ENCODE measurements at places on chromosomes 5 and 9.

GRCh38 chr5:96207420-96207819 lies 225.6 kb downstream of the PCSK1 start:
- no peak for DNase-seq

- DNase-seq = no peak
Observed at GRCh38 chr9:134644725-134645606, 3.4 kb downstream of the COL5A1 start.

DNA sequence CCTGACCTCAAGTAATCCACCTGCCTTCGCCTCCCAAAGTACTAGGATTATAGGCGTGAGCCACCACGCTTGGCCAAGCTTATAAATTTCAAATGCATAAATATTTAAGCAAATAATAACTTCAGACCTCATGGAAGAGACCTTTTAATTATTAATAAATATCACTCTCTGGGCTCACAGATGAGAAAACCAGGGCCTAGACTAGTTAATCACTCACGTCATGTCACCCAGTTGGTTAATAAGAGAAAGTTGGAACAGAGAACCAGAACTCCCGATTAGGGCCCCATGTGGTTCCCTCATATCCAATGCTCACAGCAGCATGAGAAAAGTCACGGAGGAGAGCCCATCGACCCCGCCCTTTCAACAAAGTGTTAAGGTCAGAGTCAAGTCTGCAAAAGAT lies 79.3 kb downstream of the EPB41L4A start:
- DNase-seq = no peak

DNA sequence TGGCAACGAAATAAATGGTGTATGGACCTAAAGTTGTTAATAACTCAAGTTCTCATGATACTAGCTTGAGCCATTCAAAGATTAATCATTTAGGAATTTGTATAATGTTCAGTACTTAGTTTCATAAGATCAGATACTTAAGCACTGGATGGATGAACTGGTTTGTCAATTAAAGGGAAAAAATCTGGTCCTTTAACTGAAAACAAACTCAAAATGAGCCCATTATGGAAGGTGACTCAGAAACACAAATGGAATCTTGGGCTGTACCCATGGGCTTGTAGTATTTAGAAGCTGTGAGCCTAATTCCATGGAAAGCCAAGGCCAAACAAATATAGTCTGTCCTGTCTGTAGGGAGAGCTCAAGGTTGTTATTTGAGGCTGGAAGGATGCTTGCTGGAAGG lies 27.6 kb upstream of the ADRB2 start:
- DNase-seq = no peak

DNA sequence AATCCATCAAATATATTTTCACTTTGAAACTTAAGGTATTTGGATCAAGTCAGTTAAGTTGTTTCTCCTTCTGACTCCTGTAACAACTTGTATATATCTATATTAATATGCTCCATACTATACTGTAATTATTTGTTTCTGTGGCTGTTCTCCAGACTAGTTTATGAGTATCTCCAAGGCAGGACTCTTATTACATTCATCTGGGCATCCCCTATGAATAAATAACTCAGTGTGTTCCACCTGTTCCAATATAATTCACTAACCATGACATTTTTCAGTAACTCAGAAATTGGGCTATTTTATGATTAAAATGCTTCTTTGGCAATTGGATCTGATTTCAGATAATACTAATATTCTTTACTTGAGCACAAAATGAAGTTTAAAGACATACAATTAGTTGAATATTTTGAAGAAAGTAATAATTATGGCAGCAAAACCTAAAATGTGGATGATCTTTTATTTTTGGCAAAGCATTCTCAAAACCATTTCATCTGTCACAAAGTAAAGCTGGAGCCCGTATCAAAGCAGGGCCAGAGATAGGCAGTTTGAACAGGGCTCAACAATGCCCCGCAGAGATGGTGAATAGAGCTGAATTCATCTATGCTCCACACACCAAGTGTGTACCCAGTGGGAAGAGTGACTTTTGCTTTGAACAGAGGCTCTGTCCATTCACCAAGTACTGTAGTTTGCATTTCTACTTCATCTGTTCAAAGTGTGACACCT lies 314.3 kb downstream of the PDE4D start:
- DNase-seq = no peak

DNA sequence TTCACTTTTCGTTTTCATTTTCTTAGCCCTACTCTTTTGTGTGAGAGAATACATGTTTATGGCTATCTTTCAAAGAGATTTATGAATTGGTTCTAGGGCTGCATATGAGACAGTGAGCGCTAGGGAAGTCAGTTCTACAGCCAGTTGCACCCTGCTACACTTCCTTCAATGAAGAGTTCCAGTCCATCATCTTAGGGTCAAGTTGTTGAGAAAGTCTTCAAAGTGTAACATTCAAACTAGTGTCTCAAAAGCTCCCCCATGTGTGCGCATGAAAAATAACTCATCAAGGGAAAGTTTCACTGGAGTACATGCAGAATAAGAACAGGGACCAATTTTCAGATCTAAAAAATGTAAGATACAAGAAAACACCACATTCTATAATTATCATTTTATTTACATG lies 317.2 kb downstream of the DEPDC1B start:
- DNase-seq = peak; percentile 38
